Suprapubic skin (tissue), 4 donors: ENCODE measurements at places on chromosomes 7 and 10.

DNA sequence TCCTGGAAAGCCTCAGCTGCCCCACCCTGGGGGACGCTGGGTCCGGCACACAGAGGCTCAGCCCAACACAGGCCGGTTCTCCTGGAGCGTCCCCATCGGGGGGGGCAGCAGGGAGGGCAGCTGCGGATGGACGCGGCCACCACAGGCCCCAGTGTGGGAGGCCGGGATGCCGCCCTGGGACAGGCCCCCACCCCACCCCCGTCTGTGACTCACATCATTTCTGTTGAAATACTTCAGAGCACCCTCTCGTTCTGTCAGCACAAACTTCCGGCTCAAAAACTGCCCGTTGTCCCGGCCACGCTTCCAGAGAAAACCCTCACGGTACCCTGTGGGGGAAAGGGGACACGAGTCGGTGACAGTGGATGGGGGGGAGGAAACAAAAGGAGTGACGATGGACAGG is 28.5 kb downstream of the GET4 start:
- no peak for DNase-seq

DNA sequence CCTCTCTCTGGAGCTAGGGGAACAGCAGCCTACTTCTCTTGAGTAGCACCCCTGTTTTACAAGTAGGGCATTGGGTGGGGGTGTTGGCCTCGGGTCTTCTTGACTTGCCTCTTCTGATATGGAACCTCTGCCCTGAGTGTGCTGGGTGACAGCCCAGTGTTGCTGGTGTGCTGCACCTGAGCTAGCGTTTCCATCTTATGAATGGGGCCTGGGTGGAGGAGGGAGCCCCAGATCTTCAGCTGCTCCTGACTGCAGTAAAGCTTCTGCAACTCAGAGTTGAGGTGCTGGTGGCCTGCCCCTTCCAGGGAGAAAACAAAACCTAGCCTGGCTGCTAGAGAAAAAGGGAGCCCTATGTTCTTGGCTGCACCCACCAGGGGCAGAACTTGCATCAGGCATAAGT is 202.5 kb upstream of the SHH start:
- no peak for DNase-seq

GRCh38 chr7:50264908-50265307 is 39.6 kb upstream of the IKZF1 start:
- DNase-seq: no peak

DNA sequence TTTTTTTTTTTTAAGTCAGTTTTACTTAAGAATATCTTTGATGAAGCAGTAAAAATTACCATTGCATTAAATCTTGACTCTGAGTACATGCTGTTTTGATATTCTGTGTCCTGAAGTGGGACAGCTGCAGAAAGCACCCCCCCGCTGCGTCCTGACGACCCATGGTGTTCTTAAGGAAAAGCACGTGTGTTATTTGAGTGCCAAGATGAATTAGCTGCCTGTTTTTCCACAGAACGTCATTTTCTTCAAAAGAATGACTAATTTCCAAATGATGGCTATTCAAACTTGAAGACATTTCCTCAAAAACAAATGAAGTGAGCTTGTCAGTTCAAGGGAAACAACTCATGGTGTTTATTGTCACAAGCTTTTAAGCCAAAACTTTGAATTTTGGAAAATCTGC is 45.9 kb downstream of the CREM start:
- no peak for DNase-seq

DNA sequence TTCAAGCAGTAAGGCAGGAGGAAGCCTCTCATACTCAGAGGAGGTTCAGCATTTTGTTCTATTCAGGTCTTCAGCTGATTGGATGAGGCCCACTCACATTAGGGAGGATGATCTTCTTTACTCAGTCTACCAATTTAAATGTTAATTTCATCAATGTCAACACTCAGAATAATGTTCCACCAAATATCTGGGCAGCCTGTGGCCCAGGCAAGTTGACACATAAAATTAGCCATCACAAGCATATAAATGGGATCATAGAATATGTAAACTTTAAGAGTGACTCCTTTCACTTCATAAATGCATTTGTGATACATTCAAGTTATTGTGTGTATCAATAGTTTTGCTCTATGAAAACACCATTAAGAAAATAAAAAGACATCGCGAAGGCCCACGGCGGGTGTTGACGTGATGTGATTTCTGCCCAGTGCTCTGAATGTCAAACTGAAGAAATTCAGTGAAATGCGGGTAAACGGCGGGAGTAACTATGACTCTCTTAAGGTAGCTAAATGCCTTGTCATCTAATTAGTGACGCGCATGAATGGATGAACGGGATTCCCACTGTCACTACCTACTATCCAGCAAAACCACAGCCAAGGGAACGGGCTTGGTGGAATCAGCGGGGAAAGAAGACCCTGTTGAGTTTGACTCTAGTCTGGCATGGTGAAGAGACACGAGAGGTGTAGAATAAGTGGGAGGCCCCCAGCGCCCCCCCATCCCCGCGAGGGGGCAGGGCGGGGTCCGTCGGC is 536.1 kb upstream of the AUTS2 start:
- no peak for DNase-seq

DNA sequence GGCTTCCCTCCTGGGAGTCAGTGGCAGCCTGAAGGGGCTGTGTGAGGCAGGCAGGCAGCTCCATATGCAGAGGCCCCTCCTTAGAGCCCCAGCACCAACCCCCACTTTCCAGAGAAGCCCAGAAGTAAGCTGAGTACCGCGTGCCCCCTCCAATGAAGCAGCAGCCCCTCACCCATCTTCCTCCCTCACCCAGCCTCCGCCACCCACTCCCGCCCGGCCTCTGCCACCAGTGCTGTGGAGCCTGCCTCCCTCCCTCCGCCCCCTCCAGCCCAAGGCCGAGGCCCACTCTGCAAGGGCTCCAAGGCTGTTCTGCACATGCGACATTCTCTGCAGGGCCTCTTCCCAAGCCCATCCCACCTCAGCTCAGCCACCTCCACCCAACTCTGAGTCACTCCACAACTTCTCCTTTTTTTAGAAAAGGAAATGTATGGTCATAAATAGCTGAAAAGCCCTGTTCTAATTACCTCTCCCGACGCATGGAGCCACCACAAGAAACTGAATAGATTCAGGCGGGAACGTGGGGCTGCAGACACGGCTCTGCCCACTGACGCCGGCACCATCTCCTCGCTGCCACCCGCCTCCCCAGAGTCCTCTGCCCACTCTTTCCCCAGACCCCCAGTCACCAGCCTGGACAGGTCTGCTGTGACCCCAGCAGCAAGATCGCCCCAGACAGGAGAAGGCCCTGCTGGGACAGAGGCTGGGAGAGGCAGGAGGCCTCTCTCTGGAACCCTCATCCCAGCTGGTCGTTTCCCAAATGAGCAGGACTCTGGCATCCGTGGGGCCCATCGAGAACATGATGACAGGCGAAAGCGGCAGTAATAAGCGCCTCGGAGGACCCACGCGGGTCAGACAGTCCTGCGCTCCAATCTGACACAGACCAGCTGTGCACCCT is 213.9 kb downstream of the MAD1L1 start:
- DNase-seq: peak; percentile 84

DNA sequence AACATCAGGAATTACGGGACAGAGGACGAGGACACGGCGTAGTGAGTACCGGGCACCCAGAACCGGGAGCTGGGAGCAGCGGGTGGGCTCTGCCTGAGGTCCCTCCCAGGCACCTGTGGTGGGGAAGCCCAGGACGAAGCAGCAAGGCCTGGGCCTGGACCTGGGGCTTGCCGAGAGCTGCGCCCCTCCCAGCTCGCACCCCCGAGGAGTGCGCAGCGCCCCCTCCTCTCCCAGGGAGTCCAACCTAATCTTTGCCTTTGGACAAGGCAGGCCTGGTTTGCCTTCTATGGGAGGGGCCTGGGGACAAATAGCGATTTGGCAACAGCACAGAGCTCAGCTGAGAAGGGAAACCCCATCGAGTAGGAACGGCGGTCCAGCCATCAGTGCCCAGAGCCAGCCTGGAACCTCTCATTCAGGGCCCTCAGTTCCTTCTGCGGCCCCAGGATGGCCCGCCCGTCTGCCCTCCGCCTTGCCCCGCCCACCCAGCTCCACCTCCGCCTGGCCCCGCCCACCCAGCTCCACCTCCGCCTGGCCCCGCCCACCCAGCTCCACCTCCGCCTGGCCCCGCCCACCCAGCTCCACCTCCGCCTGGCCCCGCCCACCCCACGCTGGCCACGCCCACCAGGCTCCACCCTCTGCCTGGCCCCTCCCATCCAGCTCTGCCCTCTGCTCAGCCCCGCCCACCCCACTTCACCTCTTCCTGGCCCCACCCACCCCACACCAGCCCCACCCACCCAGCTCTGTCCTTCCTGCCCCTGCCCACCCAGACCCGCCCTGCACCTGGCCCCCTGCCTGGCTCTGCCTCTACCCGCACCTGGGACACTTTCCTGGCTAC is 32.5 kb upstream of the KNDC1 start:
- DNase-seq: no peak

- no peak for DNase-seq
Measured at GRCh38 chr7:135111379-135111778, 36.5 kb upstream of the TMEM140 start.

DNA sequence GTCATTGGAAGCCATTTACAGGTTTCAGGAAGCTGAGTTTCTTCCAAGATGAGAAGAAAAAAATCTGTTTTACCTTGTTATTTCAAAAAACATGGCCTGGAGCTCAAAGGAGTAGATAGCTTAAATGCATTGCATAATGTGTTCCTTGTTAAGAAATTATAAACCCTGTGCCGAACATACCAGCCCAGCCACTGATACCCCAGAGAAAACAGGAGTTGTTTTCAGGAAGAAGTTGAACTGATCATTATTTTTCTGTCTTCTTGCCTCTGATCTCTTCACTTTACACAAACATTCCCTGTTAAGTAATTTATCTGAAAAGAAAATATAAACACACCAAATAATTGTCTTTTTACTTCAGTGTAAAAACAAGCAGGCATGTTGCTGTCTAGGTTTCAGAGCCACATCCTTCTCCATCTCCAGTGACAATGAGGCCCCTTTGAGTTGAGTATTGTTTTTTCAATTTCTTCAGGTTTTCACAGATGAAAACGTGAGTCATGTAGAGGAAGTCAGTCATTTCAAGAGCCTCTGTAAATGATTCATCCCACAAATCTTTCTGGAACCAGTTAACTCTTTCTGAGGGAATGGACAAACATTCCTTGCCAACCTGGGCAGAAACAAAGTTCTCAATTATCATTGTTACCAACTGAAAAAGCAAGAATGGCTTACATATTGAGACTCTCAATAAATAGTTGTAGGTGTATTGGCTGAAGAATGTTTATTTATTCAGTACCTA is 244.2 kb downstream of the IPMK start:
- no peak for DNase-seq

DNA sequence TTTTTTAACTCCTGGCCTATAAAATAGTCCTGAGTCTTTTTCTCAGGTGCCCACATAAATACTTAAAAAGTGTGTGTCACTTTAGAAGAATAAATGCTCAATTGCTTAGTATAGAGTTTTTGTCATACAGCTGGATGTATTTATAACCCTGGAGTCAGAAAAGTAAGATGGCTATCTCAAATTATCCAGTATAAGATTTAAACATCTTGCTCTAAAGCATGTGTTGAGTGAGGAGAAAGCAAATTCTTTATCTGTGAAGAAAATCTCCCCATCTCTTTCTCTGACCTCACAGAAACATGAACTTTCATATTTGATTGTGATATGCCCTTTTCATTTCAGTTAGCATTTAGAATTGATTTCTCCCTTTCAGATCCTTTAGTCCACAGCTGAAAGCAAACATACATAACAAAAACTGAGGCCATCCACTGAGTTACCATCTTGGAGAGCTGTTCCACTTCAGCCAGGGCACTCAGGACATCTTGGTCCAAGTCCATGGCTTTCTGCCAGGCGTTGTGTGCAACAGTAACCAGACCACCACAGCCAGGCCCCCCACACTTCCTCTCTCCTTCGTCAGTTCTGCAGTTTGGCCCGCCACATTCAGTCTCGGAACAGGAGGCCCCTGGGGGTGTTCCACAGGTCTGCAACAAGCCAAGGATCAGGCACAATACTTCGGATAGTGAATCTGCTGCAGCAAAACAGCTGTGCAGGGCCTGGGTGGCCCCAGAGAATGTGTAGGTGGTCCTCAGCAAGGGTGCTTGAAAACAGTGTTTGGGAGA is 40.9 kb downstream of the DLD start:
- no peak for DNase-seq

GRCh38 chr7:104960741-104961448 is 53.1 kb upstream of the KMT2E start:
- no peak for DNase-seq

DNA sequence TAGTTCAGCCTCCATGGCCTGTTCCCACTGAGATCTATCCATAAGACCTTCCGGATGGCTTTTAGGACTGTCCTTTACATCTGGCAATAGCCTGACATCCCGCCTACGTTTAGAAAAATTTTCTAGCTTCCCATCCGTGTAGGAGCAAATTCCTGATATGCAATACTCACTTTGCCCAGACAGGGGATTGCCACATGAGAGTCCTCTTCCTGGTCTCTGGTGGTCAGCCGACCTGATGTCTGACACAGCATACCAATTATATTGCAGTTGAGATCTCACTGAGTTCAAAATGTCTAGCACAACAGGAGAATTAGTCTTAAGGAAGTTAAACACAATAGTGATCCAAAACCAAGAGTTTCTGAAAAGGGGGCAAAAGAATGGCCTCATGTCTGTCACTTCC is 9.4 kb upstream of the ETV1 start:
- no peak for DNase-seq

DNA sequence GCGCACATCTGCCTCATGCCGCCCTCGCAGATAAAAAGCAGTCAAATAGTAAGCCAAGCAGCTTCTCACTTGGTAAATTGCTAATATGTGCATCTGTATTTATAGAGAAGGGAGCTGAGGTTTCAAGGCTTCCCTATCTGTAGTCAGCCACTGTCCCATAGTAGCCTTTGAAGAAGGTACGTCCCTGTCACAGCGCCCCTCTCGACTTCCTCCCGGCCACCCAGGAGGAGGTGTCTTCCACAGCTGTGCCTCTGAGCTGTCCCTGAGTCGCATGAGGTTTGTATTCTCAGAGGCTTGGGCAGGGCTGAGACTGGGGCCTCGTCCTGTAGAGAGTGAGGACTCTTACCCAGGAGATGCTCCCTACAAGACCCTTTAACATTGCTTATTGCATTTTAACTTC is 49.0 kb downstream of the SPOCK2 start:
- no peak for DNase-seq

GRCh38 chr10:72264536-72264935 is 9.2 kb upstream of the DDIT4 start:
- DNase-seq: no peak

GRCh38 chr10:112706577-112706976 is 243.5 kb upstream of the TCF7L2 start:
- DNase-seq: no peak

DNA sequence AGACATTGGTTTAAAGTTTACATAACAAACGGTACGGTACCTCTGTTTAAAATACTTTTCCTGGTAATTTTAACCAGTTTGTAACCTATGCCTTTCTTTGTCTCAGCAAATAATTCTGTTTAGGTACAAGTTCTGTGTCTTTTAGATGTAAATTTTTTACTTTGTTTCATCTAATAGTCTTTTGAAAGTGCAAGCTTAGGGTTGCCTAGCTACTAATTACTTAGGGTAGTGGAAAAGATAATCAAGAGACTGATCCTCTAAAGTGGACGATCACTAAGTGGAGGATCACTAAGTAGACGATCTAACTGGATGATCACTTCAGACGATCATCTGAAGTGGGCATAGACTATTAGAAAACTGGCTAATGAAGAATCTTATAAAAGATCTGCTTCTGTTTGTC is 16.1 kb upstream of the FKBP9 start:
- no peak for DNase-seq
